ENCODE measurements at places on chromosomes 4 and X.

GRCh38 chrX:110145311-110145710 is 142.4 kb downstream of the TMEM164 start:
- no peak for DNase-seq

GRCh38 chrX:145735036-145735435 is 82.6 kb upstream of the SLITRK2 start:
- no peak for DNase-seq

DNA sequence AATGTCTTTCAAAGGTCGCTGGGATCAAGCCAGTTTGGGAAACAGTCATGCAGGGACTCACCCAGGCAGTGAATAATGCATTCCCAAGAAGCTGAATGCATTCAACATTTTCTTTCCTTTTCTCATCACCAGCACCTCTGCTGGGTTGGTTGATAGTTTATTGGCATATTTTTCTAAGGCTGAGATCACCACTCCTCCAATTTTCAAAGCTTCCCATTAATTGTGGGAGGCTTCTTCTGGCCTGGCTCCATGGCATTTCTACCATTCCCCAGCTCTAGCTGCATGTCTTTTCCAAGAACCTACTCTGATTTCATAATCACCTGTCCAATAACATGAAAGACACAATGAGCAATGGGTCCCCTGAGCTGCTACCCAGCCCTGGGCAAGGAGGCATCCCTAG is 35.8 kb downstream of the CHRDL1 start:
- no peak for DNase-seq

- no peak for DNase-seq
Observed at GRCh38 chrX:121122332-121122731, 74.9 kb downstream of the GLUD2 start.

DNA sequence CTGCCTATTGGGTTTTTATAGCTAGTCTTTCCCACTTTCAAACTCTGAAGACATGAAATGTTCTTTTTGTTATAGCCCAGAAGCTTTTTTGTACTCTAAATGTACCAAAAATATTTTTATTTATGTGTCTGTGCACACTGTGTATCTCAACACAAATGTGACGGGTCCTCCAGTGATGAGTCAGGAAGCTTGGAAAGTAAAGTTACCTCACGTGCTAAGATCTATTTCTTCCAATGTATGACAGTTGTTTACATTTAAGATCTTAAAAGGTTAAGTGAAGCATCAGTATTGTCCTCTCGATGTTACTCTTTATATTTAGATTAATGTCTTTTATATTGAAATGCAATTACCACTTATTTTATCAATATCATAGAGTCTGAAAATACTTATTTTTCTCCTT is 29.1 kb upstream of the PRSS12 start:
- no peak for DNase-seq

GRCh38 chrX:129932016-129932820 is 26.3 kb downstream of the UTP14A start:
- peak; percentile 86 for DNase-seq

GRCh38 chr4:101993002-101993841 is 202.7 kb downstream of the BANK1 start:
- no peak for DNase-seq

DNA sequence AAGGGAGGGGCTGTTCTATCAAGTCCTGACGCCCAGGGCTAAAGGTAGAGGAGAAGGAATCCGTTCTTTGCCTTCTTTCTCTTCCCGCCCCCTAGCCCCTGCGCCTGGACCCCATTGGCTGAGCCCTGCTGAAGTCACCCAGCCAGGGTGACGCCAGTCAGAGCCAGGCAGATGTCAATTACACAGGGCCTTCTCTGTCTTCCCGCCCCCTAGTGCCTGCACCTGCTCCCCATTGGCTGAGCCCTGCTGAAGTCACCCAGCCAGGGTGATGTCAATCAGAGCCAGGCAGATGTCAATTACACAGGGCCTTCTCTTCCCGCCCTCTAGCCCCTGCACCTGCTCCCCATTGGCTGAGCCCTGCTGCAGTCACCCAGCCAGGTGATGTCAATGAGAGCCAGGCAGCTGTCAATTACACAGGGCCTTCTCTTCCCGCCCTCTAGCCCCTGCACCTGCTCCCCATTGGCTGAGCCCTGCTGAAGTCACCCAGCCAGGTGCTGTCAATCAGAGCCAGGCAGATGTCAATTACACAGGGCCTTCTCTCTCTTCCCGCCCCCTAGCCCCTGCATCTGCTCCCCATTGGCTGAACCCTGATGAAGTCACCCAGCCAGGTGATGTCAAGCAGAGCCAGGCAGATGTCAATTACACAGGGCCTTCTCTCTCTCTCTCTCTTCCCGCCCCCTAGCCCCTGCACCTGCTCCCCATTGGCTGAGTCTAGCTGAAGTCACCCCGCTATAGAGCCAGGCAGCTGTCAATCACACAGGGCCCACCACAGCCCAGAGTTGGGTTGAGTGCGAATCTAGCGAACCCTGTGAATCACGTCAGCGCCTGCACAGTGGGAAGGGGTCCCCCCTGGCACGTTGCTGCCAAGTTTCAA is 46.4 kb downstream of the ASMT start:
- DNase-seq: peak; percentile 72

GRCh38 chr4:102623622-102624021 is 122.5 kb downstream of the NFKB1 start:
- peak; percentile 69 for DNase-seq

DNA sequence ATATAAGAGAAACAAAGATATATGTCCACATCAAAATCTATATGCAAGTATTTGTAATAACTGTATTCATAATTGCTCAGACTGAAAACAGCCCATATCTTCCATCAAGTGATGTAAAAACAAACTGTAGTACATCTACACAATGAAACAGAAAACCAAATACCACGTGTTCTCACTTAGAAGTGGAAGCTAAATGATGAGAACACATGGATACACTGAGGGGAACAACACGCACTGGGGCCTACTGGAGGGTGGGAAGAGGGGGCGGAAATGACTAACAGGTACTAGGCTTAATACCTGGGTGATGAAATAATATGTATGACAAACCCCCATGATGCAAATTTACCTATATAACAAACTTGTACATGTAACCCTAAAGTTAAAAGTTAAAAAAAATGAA is 42.7 kb downstream of the UBA6 start:
- no peak for DNase-seq

DNA sequence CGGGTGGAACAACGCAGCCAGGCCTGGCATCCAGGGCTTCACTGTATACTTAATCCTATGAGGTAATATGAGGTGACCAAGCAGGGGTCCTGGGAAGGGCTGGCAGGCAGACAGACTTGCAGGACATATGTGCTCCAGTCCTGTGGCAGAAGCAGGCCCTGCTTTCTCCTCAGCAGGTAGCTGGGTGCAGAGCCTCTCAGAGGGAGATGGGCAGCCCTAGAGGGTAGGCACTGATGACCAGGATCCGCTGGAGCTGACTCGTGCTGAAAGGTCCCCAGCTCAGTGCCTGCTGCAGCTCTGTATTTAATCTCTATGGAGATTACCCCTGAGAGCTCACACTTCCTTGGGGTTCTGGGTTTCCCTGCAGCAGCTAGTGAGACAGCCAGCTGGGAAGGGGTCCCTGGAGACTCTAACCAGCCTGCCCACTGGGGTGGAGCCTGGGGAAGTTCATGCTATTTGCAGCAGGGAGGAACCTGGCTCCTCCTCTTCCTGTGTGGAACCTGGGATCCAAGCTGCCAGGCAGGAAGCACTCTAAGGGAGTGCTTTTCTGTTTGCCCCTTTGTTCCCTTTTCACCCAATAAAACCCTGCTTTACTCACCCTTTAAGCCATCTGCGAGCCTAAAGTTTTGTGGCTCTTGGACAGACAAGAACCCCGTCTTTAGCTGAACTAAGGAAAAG is 339.2 kb downstream of the DCAF12L2 start:
- DNase-seq: no peak

- DNase-seq: peak; percentile 45
Observed at GRCh38 chrX:48703642-48704481, 7.3 kb downstream of the SUV39H1 start.

DNA sequence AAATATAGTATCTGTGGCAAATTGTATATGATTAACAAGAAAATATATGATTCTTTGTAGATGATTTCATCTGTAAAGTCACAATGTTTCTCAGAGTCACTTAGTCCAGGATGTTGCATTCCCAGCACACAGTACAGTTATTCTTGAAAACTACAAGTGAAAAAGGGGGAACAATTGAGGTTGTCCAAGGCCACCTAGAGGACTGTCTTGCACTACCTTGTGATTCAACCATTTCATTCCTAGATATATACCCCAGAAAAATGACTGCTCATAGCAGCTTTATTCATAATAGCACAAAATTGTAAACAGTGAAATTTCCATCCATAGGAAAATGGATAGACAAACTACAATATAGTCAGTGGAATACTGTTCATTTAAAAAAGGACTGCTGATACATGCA is 16.0 kb downstream of the C4orf33 start:
- no peak for DNase-seq

DNA sequence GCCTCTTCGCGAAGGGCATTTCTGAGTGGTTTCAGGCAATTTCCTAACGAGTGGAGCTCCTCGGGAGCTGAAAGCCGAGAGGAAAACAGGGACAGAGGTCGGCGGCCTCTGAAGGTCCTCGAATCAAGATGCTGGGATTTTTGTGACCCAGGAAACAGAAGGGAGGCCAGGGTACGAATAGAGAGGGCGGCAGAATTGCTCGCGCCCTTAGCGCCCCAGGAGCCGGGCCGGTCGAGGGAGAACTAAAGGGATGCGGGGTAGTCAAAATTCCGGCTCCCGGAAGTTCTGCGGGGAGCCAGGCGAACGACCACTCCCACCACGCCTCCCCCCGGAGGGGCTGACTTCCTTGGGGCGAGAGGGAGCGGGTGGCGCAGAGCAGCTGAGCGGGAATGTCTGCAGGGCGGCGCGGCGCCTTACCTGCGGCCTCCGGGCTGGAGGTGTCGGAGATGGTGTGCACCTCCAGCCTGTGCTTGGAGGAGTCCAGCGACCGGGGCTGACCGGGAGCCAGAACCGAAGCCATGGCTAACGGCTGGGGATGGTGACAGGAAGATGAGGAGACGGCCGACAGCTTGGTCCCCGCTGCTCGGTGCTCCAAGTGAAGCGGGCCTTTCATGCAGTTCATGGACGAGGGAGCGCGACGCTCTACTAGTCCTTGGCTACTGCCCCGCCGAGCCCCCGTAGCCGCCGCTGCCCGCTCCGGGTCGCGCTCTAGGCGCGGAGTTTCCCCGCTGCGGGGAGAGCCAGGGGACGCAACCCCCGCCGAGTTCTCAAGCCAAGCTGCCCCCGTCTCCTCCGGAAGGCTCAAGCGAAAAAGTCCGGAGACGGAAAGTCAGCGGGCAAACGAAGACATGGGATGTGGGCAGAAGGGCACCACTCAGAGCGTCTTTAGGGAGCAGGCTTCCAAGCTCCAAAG is 782 bp downstream of the PITX2 start:
- no peak for DNase-seq

- DNase-seq: no peak
Observed at GRCh38 chrX:48918301-48918642, 552 bp downstream of the PIM2 start.

GRCh38 chrX:105266456-105266855 is 46.0 kb upstream of the TEX13A start:
- DNase-seq: no peak

- no peak for DNase-seq
Observed at GRCh38 chr4:24810871-24811631, 15.7 kb downstream of the SOD3 start.

GRCh38 chrX:70436343-70436742 is 8.3 kb upstream of the DLG3 start:
- no peak for DNase-seq

DNA sequence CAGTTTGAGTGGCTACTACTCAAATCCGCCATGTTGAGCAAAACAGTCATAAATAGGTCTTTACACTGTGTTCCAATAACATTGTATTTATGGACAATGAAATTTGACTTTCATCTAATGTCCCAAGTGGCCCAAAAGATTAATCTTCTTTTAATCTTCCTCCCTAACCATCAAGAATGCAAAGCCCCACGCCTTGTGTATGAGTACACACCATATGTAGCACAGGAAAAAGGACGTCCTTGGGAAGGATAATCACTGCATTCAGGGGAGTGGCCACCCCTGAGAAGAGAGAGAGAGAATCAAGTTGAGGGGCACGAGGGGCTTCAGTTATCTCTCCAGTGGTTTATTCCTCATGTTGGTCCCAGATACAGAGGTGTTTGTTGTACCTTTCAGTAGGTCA is 33.1 kb downstream of the RBM47 start:
- no peak for DNase-seq

DNA sequence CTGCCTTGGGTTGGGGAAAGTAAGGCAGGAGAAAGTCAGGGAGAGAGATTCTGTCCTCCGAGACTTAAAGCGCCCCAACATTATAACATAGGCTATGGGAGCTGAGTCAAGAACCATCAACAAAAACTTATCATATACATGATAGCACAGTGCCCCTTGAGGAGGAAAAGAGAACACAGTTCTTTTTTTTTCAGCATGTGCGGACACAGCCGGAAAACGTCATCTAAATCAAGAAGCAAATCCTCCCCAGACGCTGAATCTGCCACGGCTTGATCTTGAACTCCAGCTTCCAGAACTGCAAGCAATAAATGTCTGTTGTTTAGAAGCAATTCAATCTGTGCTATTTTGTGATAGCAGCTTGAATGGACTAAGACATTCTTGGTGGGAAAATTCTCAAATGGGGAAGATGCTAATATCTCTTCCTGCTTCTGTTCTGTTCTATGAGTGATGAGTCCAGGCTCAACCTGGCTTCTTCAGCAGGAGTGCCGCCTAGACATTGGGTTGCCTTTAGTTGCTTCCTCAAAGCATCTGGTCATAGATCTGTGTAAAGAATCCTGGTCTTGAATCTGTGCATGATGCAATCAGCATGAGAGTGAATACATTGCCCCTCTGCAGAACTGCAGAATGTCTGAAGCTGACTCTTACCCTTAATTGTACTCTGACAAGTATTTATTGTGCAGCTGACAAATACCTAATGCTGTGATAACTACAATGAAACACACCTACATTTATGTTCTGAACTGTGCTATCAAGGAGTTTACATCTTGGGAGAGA is 549.8 kb upstream of the PRKX start:
- peak; percentile 1 for DNase-seq

- no peak for DNase-seq
Observed at GRCh38 chr4:98501383-98501782, 157.0 kb downstream of the TSPAN5 start.

GRCh38 chr4:182192511-182193181 is 50.6 kb upstream of the TENM3 start:
- DNase-seq: no peak

DNA sequence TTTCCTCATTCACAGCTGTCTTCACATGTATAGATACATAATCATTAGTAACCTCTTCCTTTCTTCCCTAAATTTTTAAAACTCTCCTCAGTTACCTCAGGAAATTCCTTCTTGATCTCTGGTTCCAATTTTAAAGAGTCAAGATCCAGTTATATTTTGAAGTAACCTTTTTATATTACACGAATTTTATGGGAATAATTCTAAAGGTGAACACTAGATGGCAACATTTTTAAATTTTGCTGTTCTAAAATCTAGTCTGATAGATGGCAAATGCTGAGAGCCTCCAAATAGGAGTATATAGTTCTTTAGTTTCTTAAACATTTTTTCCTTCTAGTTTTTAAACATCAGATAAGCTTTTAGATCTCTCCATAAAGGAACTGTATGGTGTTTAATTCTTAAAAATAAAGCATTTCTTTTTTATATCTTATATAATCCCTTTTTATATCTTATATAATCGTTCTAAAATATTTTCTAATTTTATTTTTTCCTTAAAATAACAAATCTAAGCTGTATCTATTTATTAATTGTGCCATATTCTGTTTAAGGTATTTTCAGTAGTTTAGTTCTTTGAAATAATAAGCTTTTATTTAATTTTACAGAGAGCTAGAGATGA is 37.9 kb upstream of the PAPSS1 start:
- peak; percentile 46 for DNase-seq

- no peak for DNase-seq
Observed at GRCh38 chrX:134006484-134007161, 21.2 kb upstream of the GPC3 start.
